ENCODE measurements at places on chromosomes 13 and 19.
A peak's percentile ranks its signal among the peaks of the same experiment; 100 is the strongest.

DNA sequence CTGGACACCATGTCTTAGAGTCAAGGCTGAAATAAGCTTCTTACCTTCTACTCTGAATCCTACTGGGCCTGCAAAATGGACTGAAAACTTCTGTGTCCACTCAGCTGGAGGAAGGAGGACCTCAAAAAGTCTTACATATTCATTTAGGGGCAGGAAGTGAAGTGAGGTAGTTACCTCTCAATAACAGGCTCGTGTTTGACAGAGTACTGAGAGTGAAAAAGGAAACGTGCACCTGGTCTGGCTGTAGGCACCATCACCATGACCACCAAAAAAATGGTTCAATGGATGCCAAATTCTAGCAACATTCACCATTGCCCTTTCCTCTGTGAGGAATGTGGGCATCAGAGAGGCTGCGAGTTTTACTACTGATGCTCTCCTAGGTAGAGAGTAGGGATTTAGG, 176.2 kb downstream of the RFC3 start:
- no peak for DNase-seq

DNA sequence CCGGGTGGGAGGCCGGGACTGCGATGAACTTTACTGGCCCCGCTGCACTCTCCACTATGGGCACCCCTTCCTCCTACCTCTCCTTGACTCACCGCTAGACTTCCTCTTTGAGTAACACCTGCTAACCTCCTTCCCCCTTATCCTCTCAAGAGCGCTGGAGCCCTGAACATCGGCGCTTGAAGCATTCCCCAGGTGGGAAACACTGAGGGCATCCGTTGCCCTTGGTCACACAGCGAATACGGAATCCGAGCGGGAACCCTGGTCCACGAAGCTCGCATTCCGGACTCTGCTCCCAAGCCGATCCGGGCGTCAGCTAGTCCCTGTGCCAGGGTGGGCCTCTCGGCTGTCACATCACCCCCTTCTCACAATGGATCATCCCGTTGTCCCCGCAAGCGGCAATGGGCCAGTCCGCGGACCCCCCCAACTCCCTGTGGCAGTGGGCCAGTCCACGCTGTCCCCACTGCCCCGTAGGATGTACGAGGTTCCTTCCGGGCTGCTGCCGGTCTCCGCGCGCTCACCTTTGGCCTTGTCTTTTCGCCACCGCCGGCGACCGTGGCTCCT, 4.2 kb downstream of the LIPE start:
- DNase-seq: peak; percentile 30

DNA sequence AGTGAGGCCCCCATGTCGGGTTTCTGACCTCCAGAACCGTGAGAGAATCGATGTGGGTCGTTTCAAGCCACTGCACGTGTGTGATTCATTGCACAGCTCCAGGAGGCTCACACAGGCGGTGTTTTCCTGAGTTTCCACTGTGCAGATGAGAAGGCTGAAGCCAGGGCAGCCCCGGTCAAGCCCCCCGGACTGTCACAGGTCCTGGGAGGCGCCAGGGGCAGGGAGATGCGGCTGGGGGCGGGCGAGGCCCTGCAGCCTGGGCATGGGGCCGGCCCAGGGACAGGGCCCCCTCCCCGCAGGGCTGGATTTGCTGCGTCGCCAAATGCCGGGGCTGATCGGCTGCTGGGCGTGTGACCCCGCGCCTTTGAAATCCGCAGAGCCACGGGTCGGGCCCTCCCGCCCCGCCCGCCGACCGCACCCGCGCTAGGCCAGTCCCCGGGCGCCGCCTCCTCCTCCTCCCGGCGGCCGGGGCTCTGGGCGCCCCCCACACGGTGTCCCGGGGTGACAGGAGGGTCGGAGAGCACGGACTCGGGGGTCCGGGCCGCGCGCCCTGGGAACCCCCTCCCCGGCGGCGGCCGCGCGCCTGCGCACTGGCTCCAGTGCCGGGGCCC, 9.9 kb upstream of the MKNK2 start:
- DNase-seq: peak; percentile 33

GRCh38 chr19:30629086-30629485, 256.9 kb downstream of the ZNF536 start:
- DNase-seq: no peak

DNA sequence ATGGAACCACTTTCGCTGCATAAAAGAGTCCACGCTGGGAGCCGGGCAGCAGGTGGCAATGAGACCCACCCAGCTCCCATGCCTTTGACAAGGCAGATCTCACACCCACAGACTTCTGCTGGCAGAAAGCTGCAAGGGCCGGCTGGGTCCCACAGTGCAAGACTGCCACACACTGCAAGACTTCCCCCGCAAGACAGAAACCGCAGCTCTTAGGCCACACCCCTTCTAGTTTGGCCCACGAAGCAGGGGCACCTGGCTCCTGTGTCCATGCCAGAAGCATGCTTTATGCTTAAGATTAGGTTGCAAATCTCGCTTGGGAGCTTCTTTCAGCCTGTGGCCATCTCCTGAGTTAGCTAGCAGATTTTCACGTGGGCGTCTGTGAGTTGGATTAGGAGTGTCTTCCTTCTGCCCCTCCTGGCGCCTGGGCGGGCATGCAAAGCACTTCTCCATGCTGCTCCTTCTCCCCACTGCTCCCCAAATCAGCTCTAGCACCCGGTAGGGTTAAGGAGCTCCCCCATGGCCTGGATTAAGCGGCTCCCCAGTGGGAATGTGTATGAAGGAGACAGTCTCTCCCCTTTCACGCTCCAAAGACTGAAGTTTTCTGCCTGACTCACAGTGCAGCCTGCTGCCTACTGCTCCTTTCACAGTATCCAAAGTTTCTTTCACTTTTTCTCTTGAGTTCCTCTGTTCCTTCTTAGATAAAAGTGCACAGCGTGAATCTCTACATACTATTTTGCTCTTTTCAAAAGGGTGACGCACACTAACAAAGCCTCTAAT, 17.7 kb downstream of the GPC6 start:
- no peak for DNase-seq

GRCh38 chr19:39915101-39915847, 19.2 kb downstream of the FCGBP start:
- DNase-seq: no peak

DNA sequence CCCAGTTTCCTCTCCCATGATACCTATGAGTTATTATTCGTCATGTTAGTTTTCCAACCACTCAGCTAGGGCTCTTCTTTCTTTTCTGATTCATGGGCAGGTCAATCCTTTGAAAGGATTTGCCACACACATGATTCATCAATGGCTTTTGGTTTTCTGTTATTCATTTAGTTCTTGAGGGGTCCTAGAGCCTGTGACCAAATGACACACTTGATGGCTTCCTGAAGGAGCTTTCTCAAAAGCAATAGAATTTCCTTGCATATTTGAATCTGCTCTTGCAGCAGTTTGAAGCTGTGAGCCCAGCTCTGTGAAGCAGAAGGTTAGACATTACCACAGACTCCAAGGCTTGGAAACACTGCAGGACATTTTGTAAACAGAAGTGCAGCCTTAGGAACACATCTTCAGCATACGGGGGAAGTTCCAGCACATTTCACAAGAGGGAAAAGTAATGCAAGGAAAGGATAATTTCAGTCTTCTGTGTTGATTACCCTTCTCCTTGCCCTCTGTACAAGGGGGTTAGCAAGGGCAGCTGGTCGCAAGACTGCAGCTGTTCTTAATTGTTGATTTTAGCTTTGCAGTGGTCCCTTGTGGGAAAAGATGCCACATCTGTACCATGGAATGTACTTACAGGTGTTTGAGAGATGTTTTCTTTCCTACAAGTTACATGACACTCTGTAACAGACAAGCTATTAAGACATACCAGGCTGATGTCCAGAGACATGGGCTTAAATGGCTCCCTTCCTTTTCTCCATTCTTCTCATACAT, 338.6 kb downstream of the KCNRG start:
- no peak for DNase-seq

DNA sequence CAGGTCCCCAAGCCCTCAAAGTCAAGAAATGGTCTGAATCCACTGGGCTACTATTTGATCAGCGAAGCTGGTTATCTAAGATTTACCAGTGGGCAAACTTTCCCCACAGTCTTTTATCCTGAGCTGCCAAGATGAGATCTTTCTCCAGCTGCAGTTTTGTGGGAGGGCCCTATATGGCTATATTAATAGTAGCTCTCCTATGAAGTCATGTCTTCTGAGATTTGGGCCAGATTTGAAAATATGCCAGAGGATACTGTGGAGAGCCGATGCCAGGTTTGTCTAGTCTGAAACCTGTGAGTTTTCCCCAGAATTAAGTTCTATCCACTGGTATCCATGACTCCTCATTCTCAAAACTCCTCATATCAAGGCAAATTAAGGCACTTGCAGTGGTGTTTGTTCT, 173.2 kb downstream of the FLT1 start:
- no peak for DNase-seq

DNA sequence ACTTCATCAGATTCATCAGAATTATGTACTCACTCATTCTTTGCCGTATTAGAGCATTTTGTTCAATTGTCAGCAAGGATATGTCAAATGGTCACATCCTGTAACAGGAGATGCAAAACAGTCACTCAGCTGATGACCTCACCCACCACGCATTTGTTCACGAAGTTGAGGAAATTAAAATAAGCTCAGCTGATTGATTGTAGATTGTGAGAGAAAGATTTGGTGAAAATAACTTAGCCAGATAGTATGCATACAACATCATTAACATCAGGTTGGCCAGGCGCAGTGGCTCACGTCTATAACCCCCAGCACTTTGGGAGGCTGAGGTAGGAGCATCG, 22.6 kb upstream of the CDC16 start:
- DNase-seq: no peak

DNA sequence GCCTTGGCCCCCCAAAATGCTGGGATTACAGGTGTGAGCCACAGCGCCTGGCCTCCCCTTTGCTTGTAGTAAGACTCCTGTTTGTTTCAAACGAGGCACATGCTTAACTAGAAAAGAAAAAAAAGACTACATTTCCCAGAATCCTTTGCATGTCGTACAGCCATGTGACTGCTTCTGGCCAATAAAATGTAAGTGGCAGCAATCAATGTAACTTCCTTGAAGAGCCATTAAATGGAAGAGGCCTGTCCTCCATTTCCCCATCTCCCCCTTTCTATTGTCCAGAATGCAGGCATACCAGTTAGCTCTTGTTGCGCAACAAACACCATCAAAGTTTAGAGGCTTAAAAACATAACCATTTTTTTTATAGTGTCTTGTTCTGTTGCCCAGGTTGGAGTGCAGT, 10.4 kb upstream of the GPR32 start:
- DNase-seq: no peak

DNA sequence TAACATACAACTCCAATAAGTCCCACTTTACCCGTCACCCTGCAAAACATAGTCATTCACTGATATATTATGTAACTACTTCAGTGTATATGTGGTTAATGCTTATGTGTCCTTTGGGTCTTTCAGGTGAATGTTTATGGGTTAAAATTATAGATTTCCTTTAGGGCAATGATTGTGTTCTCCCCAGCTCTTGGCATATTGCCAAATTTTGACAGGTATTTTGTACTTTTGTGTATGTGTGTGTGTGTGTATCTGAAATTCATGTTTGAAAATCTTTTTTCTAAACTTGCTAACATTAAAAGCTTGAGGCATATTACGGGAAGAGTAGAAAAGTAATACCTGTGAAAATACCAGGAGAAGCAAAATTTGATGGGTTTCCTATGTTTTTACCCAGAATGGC, 8.2 kb downstream of the CDK8 start:
- no peak for DNase-seq

GRCh38 chr19:1395194-1396018, 5.9 kb downstream of the GAMT start:
- DNase-seq: no peak

DNA sequence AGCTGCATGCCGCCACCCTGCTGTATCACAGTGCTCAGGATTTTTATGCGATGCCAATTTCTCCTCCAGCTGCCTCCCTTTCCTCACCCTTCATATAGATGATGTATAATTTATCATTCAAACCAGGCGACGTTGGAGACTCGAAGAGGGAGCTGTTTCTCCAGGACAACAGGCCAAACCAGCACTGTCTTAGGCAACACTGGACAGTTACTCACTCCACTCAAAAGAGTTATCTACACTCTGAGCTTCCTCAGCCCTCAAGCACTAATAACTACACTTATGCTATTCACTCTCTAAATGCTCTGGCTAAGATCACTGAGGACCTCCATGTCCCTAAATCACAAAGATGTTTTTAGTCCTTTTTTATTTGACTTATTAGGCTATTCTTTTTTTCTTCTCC, 87.3 kb upstream of the RFC3 start:
- DNase-seq: no peak

GRCh38 chr19:55344444-55344843, 4.8 kb downstream of the KMT5C start:
- no peak for DNase-seq

GRCh38 chr13:32384702-32385101, 43.2 kb downstream of the N4BP2L1 start:
- no peak for DNase-seq

- no peak for DNase-seq
Measured at GRCh38 chr13:51881296-51881695, 19.5 kb downstream of the CCDC70 start.

GRCh38 chr13:76934671-76935070, 13.6 kb upstream of the ACOD1 start:
- DNase-seq: no peak

Data from activated T-helper 9 cell treated with anti-CD3 and anti-CD28 coated beads, Interleukin-2, amount 50 U/mL, for 16 hours (primary cell).